ENCODE measurements at places on chromosomes 3 and 15.

DNA sequence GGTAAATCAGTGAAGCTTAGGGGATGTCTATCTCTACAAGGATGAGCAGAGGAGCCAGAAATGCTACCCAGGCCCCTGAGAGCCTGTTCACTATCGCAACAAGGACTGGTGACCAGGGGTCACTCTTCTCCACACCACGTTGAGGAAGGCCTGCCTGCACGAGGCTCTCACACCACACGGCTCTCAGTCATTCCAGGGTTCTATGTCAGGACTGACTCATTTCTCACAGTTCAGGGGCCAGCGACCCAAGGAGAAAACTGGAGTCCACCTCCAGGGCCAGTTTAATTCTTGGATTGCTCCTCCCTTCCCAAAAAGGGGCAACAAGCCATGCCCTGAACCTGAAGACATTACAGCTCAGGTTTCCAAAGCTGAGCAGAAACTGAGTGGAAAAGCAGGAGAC, 33.9 kb downstream of the ANP32A start:
- no peak for DNase-seq

GRCh38 chr3:71232175-71232679, 351.3 kb downstream of the FOXP1 start:
- no peak for DNase-seq

DNA sequence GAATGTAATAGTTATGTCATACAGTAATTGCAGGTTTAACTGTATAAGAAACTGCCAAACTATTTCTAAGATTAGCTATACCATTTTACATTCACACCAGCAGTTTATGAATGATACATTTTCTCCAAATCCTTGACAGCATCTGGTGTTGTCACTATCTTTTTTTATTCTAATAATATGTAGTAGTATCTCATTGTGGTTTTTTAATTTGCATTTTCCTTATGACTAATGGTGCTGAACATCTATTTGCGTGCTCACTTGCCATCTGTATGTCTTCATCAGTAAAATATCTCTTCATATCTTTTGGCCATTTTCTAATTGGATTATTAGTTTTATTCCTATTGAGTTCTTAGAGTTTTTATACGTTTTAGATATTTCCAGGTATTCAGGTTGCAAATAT, 994.0 kb upstream of the SEMA6D start:
- no peak for DNase-seq

DNA sequence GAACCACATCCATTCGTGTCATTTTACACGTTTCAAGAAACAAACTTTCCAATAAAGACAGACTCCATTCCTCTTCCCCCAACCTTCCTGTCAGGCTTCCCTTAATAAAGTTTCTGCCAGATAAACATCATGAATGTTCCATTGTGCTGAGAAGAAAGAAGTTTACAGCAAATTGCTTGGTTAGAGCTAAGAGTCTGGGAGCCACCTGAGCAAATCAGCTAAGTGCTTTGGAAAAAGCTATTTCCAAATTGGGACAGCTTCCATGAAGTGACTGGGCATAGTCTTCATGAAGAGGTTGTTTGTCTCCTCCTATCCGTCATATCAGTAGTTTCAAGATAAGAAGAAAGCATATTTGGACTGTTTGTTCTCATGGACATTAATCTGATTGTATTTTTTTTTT, 77.0 kb downstream of the MAGI1 start:
- DNase-seq, result no peak

DNA sequence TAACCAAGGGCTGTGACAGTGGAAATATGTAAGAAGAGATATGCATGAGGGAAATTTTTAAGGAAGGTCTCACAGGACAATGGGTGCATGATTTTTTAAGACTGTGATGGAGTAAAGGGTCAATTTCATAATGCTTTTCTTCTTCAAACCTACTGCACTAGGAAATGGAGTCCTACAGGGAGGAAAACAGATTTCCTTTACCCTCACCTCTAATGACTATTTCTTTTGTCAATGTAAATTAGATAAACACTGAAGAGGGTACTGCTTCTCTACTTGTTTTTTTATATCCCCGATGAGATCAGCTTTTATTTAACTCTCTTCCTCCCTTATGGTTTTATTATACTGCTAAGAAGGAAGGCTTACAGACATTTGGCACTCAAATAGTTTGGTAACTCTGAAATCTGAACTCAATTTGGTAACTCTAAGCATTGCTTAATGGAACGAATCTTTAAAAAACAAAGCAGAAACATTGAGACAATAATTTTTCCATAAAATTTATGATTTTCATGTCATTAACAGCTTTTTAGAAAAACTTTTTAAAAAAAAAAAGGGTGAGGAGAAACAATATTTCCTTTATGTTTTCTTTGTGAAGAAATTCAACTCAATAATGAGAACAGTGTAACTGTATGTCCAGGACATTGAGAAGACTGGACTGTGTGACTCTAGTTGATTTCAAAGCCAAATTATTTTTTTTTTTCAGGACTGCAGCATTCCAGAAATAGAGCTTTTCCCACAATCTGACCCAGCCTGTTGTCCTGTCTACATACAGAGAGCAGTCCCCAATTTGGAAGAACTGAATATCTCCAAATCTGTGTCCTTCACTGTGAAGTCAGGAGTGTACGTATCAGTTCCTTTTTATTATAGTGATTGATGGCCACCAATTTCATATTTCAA, 64.4 kb downstream of the CRYBG3 start:
- DNase-seq, result no peak

GRCh38 chr3:132033471-132033870, 1.3 kb downstream of the CPNE4 start:
- no peak for DNase-seq

DNA sequence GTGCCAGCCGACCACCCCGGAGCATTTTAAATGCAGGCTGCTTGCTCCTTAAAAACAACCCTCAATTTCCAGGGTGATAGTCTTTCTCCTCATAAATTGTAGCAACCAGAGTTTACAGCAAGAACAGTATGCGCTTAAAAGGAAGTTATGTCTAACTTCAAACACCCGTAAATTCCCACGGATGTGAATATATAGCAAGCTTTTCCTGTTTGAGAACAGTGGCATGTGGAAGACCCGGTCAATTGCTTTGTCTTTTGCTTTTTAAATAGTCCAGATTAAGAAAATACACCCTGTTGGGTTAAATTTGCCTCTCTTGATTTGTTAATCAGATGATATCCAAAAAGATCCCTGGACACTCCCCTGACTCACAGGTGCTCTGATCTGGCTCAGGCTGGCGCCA, 20.8 kb downstream of the MRPS25 start:
- no peak for DNase-seq

DNA sequence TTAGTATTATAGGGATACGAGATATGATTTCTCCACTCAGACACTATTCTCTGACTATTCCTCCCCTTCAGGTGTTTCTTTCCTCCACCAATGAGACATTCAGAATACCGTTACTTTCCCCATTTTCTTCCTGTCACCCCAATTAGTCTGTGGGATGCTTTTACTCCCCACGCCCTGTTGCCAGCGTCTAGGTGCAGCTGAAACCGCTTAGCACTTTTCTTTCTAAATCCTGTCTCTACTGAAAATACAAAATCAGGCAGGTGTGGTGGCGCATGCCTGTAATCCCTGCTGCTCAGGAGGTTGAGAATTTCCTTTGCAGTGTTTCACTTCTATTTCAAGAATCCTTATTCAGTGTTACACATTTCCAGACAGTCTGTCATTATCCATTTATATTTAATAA, 49.6 kb upstream of the DLG1 start:
- DNase-seq, result no peak
